Right renal pelvis (tissue), 4 donors: ENCODE measurements at places on chromosomes 13 and 19.

DNA sequence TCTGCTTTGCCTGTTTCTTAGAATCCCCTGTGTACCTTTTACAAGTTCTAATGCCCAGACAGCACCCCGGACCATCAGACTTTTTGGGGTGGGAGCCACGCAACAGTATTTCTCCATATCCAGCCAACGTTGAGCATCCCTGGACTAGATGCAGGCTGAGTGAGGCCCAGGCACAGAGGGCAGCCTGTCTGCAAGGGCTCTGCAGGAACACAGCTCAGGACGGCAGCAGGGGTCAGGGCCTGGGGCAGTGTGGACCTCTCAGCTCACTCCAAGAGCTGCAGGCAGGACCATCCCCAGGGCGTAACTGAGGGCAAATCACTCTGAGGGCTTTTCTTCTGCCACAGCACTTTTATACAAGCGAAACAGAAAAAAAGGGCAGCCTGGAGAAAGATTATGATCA, 95.8 kb downstream of the DNAJC15 start:
- no peak for DNase-seq

DNA sequence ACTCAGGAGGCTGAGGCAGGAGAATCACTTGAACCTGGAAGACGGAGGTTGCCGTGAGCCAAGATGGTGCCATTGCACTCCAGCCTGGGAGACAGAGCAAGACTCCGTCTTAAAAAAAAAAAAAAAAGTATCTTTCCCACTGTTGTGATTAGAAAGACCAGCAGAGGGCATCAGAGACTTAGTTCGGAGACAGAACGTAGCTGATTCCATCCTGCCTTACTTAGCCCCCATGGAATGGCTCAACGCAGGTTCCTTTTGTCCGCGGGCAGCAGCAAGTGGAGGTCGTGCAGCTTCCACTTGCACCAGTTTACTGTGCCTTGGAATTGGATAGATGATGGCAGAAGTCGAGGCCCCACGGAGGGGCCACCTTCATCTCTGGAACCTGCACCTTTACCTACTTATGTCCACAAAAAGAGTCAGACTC, 8.1 kb downstream of the TIMM29 start:
- peak; percentile 71 for DNase-seq

GRCh38 chr13:80360453-80360800, 19.5 kb upstream of the SPRY2 start:
- no peak for DNase-seq

DNA sequence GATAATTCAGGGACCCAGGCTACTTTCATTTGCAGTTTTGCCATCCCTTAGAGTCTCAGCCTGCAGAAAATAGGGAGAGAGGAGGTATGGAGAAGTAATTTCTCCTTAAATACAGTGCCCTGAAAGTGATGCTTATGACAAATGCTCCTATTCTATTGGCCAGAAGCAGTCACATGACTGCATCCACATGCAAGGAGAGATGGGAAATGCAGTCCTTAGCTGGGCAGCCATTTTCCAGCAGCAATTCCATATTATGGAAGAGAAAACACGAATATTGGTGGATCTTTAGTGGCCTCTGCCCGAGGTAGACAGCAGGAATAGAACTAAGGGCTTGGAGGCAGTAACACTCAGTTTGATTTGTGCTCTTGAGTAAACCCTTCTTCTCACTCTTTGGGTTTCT, 39.4 kb downstream of the VAV1 start:
- DNase-seq = no peak

DNA sequence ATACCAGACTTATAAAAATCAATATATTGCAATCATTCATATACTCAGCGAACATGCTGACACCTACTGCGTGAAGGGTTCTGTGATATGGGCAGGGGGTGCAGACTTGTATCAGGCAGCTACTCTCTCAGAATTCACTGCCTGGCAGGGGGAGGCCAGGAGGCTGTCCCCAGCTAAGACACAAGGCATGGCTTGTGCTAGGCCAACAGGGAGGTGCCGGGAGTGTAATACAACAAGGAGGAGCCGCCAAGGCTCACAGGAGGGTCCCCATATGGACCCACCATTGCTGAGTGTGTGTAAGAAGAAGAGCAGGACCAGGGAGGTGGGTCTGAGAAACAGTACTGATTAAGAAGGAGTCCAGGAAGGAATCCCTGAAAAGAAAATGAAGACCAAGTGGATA, 97.2 kb downstream of the COL4A2 start:
- no peak for DNase-seq

GRCh38 chr13:40963927-40964326, 55.2 kb downstream of the ELF1 start:
- DNase-seq = no peak

DNA sequence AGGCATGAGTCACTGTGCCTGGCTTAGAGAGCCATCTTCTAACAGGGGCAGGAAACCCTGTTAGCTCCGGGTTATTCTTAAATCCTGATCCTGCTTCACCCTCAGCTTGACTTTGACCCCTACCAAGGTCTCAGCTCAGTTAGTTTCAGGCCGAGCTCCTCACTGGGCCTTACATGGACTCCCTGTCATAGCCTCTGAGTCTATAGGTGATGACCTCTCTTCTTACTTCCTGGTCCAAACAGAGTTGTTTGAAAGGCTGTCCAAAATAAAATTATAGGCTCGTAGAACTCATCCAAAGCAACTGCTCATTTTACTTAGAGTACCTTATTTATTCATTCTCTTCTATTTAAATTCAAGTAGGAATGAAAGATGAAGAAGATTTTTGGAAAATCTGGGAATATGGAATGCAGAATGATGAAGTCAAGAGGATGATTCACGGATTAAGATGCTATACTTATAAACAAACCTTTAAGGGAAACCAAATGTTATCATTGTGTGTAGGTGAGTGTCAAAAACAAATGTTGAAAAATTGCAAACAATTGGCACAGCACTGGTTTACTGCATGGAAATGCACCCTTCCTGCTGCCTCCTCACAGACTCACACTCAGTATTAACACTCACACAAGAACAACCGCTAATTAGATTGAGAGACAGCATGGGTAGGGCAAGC, 174.1 kb downstream of the RGCC start:
- DNase-seq = no peak

GRCh38 chr13:99303863-99304521, 3.2 kb downstream of the GPR183 start:
- DNase-seq = no peak

GRCh38 chr13:110826101-110826500, 88.8 kb downstream of the ANKRD10 start:
- no peak for DNase-seq

GRCh38 chr19:14164724-14165493, 28.5 kb upstream of the ASF1B start:
- DNase-seq = no peak

- DNase-seq = no peak
These were observed 248.0 kb downstream of the RFC3 start for GRCh38 chr13:34065928-34066327.

GRCh38 chr13:36344886-36345437, 1.2 kb downstream of the SPART start:
- DNase-seq = no peak

DNA sequence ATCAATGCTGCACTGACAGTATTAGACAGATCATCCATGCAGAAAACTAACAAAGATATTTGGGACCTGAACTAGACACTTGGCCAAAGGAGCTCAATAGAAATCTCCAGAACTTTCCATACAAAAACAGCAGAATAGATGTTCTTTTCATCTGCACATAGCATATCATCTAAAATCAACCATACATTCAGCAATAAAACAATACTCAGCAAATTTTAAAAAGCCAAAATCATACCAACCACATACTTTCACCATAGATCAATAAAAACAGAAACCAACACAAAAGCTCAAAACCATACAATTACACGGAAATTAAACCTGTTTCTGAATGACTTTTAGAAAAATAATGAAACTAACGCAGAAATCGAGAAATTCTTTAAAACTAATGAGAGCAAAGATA, 592.6 kb downstream of the SLITRK5 start:
- DNase-seq = no peak

- DNase-seq = no peak
These were observed 3.4 kb downstream of the CADM4 start for GRCh38 chr19:43636121-43636683.

DNA sequence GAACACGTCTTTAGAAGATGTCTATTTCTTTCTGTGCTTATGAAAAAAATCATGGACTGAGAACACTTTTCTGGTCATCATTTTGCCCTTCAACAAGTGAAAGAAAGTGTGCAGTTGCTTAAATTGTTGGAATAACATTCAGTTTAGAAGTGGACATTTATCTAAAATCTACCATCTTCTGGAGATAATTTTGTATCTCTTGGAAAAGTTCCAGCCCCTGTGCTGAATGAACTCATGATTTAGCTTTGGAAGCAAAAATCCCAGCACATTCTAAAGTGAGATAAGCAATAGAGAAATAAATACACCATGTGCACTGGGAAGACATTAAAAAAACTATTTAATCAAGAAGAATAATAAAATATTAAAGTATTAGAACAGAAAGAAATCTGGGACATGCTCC, 1420.8 kb upstream of the SLC10A2 start:
- no peak for DNase-seq

GRCh38 chr13:47317356-47317755, 420.5 kb upstream of the HTR2A start:
- no peak for DNase-seq
